Cortex of kidney (tissue), 1 donor: ENCODE measurements at places on chromosomes 3 and 15.

GRCh38 chr3:127410678-127411077 lies 122.8 kb upstream of the PRR20G start:
- no peak for DNase-seq

DNA sequence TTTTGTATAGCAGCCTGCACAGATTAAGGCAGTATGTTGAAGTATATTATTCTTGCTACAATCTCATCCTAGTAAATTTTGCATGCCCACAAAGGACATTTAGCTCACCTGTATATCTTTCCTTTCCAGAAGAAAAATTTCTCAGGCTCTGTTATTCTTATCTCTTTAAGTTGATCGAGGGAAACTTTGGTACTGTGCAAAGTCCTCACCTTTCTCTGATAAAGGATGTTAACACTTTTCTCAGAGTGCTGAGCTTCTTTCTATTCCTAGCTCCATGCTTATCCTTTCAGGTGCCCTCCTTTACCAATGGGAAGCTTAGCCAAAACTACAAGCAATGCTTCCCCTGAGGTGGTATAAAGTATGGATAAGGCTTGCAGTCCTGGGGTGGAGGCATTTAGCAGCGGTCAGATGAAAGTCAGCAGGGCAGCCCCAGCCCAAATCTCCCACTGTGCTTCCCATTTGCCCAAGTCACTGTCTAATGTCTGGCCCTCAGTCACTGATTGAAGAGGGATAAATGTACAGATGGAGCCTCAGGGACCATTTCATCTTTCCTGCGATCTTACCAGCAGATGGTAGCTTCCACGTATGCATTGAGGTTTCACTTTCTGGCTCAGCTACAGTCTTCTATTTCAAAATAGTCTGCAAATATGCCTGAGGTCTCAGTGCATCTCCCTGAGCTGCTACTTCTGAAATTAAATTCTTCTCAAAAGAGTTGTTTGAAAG lies 127.8 kb upstream of the P2RY1 start:
- no peak for DNase-seq

DNA sequence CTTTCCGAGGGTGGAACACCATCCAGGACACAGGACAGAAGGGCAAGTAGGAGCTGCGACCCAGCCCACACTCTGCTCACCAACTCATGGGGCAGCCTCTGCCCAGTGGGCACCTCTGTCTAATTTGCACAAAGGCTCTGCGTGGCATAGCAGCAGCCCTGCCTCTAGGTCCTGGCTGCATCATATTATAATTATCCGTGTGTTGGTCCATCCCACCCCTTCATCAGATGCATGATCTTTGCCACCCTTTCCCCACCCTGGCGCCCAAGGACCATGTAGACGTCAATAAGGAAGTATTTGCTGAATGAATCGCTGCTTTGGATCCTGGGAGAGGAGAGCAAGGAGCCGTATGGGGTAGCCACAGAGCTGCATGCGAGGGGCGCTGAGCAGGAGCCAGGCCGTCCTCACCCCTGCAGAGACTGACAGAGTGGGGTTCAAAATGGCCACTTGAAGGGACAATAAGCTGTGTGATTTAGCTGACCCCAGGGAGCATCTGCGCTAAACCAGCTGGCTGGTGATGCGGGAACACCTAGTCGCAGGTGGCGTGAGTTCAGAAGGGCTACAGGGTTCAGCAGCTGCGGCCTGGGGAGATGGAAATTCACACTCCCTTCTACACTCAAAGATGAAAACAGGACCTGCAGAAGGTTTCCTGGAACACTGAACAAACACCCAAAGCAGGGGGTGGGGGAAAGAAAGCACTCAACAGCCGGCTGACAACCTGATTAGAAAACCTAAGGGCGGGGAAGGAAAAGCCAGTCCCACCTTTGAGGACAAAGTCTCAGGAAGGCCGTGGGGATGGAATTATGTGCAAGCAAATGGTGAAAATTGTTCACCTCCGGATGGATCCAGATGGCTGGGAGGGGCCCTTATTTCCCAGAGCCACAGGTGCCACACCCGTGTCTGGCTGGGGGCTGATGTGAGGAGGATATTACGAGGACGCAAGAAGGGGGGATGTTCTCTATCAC lies 6.4 kb downstream of the MGLL start:
- no peak for DNase-seq

GRCh38 chr3:61358364-61358763 lies 107.1 kb upstream of the FHIT start:
- DNase-seq, result no peak

- no peak for DNase-seq
Measured at GRCh38 chr3:48429960-48430707, at the start of gene PLXNB1. TSS of gene PLXNB1 (minus strand) at chr3:48430086. CDS start at chr3:48424611, 5,475 bp downstream.
